Fibroblast of pulmonary artery (primary cell): ENCODE measurements at places on chromosomes 4 and X.
A peak's percentile ranks its signal among the peaks of the same experiment; 100 is the strongest.

DNA sequence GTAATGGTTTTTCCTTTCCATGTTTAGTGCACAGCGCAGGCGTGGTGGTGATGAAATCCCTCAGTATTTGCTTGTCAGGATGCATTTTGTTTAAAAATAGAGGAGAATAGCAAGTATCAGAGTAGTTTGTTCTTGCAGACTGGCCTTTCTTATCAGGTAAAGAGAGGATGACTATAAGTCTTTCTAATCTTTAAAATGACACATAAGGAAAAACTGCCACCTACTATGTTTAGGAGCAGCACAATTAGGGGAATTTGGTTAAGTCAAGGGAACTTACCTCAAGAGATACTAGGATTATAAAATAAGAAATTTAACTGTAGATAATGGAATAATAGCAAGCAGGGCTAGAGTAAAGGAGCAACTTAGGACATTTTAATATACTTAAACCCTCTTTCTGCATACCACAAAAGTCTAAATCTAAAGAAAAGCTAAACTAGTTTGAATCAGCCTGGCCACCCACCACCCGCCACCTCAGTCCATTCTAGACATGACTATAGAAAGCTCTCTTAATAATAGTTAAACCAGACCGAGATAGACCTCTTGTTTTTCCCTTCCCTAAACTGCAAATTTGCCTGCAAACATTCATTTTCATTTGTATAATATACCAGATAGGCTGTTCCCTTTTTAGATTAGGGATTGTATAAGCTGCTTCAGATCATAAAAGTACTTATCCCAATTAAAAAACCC lies 62.0 kb downstream of the APOOL start:
- no peak for DNase-seq

GRCh38 chrX:105837232-105837631 lies 14.9 kb downstream of the NRK start:
- peak; percentile 90 for DNase-seq

GRCh38 chrX:13220916-13221315 lies 98.9 kb downstream of the ATXN3L start:
- DNase-seq: no peak

DNA sequence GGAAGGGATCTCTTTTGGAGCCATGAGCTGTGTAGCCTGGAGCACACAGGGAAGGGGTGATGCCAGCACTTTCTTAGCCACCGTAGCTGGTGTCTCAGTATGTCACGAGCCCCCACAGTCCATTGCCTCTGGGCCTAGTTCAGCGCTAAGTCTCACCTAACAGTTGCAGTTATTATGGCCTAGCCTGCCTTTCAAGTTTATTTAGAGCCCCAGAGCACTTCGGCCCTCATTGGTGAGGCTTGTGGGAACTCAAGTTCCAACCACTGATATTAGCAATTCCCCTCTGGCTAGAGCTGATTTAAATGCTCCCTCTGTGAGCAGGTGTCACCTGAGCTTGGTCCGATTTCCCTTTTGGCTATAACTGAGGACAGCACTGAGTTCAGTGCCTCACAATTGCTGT lies 388.4 kb upstream of the MAOA start:
- no peak for DNase-seq

- DNase-seq: no peak
These were observed 405.9 kb upstream of the PITX2 start for GRCh38 chr4:111028795-111029194.

DNA sequence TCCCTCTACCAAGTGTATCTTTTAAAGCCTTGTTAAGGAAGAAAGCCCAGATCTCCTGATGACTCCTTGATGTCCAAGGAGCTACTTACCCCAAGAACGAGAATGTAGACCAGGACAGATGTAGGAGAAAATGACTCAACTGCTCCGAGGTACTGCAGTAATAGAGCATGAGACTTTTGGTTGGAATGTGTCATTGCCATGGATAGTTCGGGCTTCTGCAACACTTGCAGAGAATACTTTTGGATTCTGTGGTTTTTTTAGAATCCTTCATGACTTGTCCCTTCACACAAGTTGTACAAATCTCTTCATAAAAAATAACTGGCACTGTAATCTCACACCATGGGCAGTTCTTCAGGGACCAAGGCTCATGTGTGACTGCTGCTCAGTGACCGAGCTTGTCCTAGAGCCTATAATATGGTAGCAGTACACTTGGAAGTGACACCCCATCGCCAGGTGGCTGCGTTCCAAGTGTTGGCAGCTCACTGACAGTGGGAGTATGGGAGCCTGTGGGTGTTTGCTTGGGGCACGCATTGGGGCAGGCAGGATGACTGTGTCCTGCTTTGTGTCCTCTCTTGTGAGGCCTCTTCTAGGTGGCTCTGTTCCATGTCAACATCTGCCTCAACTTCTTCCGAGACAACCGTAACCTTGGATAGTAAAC lies 87.9 kb upstream of the WDR1 start:
- DNase-seq: peak; percentile 33

- no peak for DNase-seq
These were observed 79.4 kb downstream of the ADGRG4 start for GRCh38 chrX:136380010-136380769.

DNA sequence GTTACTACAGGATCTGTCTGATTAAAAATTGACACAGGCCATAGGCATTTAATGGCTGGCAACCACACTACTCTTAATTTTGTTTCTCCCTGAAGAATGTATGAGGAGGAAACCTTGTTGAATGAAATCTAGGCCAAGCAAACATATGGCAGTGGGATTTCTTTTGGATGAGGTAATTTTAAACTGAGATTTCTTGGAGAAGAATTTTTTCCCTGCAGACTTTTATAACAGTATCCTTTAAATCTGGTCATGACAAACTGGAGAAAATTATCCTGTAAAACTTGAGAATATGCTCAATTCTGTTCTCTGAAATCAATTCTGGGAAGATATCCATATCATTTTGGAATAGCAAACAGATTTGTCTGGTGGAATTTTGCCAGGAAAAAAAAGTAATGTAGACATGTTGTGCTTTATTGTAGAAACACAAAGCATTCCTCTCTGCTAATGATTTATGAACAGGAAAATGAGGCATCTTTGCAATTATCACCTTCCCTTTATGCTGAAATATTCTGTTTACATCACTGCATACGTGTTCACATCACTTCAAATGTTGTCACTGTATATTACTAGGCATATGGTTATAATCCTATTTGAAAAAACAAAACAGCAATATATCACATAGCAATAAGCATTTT lies 108.3 kb upstream of the ARSJ start:
- peak; percentile 77 for DNase-seq

GRCh38 chr4:103998756-103999155 lies 279.0 kb upstream of the TACR3 start:
- DNase-seq: no peak

GRCh38 chr4:54658252-54659093 lies 716 bp downstream of the KIT start:
- DNase-seq: peak; percentile 40

DNA sequence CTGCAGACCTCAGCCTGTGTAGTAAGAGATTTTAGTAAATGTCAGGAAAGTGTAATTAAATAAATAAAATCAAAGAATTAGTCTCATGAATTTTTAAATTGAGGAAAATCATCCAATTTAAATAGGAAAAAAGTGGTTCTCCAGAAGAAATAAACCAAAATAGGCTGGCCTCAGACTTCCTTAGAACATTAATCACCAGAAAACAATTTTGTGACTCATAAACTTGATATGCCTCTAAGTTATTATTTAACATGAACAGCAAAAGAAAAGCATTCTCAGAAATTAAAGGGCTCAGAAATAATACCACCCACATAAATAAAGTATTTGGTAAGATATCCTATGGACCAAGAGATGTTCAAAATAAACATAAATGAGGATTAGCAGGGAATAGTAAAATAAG lies 14.3 kb downstream of the FAM47B start:
- DNase-seq: peak; percentile 49

GRCh38 chr4:54958236-54958635 lies 167.2 kb downstream of the KDR start:
- DNase-seq: no peak

GRCh38 chr4:13928214-13928613 lies 300.7 kb upstream of the BOD1L1 start:
- DNase-seq: no peak

DNA sequence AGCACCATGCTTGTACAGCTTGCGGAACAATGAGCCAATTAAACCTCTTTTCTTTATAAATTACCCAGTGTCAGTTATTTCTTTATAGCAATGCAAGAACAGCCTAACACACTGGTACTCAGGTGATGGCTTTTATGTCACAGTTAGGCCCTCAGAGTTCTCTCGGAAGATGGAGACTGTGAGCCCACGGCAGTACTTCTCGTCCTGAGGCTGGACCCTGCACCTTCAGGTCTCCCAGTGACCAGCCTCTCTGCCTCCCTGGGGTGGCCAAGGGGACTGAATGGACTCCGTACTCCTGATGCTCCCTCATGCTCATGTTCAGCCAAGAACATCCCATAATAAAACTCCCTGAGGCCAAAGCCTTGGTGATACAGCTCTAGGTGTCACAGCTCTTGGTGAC lies 25.0 kb upstream of the PDLIM3 start:
- no peak for DNase-seq

DNA sequence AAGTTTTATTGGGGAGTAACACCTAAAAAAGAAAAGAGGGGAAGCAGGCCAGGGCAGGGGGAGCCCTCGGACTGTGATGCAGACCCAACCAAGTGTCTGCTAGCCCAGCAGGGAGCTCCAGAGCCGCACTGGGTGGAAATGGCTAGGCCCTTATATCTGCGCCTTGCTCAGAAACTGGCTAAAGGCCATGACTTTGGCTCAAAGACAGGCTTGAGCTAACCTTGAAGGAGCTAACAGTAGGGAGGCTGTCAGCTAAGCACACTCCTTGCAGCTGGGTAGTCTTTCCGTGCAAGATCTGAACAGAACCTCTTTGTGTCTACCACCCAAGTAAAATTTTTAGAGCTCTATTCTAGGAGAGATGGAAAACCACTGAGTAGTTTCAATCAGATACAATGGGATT lies 43.0 kb downstream of the SEPSECS start:
- no peak for DNase-seq

DNA sequence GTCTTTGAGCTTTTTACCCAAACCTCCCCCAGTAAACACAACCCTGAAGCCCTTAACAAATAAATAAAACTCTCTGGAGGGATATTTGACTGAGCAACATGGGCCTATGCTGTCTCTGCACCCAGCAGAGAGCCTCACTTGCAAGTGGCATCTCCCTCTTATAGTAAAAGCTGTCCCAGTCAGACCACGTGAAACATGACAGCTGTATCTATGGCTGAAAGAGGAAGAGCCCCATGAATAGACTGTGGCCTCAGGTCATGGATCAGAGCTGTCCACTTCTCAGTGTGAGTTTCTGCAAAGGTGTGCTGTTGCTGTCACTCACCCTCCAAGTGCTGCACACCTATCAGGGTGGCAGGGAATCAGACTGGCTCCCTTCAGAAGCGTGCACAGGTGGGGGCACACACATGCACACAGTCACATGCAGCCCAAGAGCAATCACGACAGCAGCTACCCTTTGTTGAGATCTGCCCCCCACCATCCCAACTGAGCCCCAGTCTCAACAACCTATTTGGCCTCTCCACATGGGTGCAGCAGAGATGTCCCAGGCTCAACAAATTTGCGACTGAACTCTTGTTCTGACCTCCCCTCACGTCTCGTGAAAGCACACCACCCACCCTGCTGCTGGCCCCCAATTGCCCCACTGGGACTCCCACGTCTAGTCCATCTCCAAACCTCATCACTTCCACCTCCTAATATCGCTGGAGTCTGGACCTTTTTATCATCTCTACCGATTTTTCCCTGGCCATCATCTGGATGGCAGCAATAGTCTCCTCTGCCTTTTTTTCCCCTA lies 45.6 kb downstream of the NAT8L start:
- DNase-seq: no peak

DNA sequence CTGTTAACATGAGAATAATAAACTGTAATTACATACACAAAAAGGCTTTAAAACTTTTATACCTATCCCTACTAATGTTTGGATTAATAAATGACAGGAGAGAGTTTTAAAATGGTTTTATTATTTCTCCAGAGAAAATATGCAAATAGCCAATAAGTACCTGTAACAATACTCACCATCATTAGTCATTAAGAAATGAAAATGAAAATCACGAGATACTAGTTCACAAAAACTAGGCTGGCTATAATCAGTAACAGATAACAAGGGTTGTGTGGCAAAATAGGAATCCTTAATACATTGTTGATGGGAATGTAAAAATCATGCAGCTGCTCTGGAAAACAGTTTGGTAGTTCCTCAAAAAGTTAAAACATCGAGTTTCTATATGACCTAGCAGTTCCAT lies 25.2 kb upstream of the AP1AR start:
- no peak for DNase-seq

GRCh38 chr4:123937581-123937980 lies 541.0 kb downstream of the SPRY1 start:
- DNase-seq: no peak

DNA sequence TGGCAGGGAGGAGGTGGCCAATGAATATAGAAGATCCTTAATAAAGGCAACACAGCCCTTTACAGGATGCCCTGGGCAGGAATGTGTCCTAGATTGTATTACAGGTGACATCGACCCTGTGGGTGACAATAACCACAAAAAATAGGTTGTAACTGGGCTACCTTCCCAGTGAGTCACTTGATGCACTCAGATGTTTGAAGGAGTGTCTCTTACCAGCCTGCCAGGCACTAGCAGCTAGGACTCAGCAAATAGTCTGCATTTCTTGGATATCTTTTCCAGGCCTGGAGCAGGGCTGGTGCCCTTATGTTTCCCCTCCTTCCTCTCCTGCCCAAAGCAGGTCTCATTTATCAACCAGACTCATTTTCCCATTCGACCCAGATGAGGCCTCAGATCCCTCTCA lies 50.9 kb upstream of the TMEM164 start:
- no peak for DNase-seq

GRCh38 chr4:7687006-7687405 lies 252.3 kb upstream of the PSAPL1 start:
- DNase-seq: no peak

DNA sequence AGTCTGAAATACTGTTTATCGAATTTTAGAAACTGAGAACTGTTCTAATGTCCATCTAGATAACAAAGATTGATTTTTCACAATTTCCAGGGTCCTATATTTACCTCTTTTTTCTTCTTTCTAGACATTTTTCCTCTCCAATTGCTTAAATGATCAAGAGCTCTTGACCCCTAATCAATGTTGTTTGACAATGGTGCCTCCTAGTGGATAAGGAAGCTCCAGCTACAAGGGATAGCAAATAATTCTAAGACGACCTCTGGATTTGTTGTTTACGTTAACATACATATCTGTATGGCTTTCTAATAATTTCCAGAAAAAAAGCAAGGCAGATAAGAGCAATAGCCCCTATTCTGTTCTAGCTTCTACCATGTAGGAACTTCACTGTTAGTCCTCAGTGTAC lies 35.8 kb downstream of the GPR82 start:
- DNase-seq: peak; percentile 58

- DNase-seq: no peak
These were observed 181.3 kb upstream of the TEX13D start for GRCh38 chrX:124151195-124151594.

- no peak for DNase-seq
These were observed 4.7 kb downstream of the PTTG2 start for GRCh38 chr4:37964734-37965457.

GRCh38 chr4:107018344-107018735 lies 17.8 kb downstream of the DKK2 start:
- DNase-seq: no peak
